ENCODE measurements at places on chromosomes 5 and 9.

DNA sequence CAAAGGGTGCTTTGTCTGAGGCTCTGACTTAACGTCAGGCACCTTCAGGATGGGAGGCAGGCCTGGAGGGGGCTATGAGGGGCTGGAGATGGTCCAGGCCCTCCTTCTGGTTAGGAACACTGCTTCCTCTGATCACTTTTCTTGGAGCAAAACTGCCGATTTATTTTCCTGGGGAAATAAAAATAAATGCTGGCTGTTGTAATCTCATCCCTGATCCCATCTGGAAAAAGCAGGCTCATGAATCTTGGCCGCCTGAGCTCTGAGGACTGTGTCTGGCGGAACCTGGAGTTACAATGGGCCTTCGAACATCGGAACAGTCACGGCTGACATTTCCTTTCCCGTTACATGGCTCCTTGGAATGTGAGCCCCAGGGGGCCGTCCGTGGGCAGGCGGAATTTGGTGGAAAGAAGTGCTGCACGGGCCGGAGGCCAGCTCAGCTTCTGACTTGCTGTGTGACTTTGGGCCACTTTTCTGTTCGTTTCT lies 157.8 kb downstream of the RGS3 start:
- DNase-seq = no peak

GRCh38 chr5:154159343-154159742 lies 31.2 kb upstream of the GALNT10 start:
- DNase-seq = no peak

DNA sequence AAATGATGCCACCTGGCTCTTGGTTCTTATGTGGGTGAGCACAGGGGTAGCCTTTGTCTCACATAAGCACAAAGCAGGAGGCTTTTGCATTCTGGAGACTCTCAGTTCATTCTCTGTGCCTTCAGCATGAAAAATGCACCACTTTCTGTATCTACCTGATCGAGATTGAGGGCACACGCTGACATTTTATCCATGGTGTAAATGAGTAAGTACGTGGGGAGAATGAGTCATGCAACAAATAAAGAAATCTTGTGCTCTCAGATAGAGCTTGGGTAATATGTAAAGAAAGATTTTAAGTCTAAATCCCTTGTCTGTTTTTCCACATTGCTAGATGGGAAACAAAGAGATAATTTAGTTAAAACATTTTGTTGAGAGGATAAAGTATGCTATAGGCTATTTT lies 607.2 kb upstream of the WWC1 start:
- no peak for DNase-seq

GRCh38 chr5:159083548-159084452 lies 15.9 kb downstream of the EBF1 start:
- no peak for DNase-seq

GRCh38 chr5:103867857-103868598 lies 305.4 kb upstream of the NUDT12 start:
- no peak for DNase-seq

- no peak for DNase-seq
Observed at GRCh38 chr5:759781-760362, 24.7 kb downstream of the ZDHHC11B start.

- no peak for DNase-seq
Observed at GRCh38 chr5:57889558-57889957, 406.9 kb upstream of the ACTBL2 start.

- no peak for DNase-seq
Observed at GRCh38 chr5:66338828-66339227, 194.7 kb downstream of the SREK1 start.

GRCh38 chr9:27945386-27945785 lies 372.1 kb upstream of the C9orf72 start:
- no peak for DNase-seq
